Hematopoietic multipotent progenitor cell treated with erythropoietin and hydrocortisone succinate and interleukin-3 and kit ligand, for 15 days (in vitro differentiated cells): ENCODE measurements at places on chromosomes 3 and 15.

DNA sequence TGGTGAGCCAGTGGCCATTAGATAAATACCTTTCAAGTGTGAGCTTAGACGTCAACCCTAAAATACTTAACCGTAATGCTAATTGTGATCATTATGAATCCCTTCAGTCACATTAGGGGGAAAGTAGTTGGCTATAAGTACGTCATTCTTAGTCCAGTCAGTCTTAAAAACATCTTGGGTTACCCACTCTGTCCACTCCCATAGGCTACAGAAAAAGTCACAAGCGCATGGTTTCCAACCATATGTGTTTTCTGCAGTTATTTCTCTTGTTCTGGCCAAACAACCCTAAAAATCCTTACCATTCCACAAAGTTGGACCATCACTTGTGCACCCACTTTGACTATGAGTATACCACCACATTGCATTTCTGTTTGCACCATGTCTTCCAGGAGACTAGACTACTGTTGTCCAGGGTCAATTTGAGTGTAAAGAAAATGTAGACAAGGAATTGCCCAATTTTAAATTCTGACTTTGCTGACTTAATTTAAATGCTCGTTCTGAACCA, 3.3 kb downstream of the RPL15 start:
- DNase-seq = no peak

DNA sequence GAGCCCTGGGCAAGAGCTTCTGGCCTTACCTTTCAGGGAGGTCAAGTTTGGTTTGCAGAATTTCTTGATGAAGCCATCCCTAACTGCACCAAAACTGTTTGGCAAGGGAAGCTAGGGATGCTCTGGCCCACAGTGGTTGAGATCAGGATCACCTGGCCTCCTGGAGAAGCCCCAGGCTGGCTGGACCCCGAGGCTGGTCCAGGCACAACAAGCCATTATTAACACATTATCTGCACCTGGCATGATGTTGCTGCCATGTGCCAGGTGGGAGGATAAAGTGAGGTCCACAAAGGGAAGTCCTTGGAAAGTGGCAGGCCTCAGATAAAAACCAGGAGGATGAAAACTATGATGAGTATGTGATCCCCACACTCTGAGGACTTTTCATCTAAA, 35.9 kb upstream of the DUSP7 start:
- DNase-seq = no peak

DNA sequence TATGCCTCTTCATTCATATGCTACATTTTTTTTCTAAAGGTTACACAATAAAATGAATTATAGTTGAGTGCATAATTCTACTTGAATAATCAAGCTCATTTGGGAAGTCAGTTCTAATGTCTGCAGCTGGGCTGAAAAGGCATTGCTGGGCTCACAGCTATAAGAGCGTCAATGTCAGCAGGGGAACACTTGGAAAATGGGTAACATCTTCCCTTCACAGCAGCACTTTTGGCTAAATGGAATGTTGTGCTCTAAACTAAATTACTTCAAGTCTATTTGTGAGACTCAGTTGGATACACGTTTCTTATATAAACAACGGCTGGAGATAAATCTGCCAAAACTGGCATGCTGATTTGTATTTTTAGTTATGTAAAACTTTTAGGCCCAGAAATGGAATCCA, 357.8 kb downstream of the TBL1XR1 start:
- no peak for DNase-seq

- no peak for DNase-seq
These were observed 132.2 kb downstream of the ATP10A start for GRCh38 chr15:25730918-25731317.

DNA sequence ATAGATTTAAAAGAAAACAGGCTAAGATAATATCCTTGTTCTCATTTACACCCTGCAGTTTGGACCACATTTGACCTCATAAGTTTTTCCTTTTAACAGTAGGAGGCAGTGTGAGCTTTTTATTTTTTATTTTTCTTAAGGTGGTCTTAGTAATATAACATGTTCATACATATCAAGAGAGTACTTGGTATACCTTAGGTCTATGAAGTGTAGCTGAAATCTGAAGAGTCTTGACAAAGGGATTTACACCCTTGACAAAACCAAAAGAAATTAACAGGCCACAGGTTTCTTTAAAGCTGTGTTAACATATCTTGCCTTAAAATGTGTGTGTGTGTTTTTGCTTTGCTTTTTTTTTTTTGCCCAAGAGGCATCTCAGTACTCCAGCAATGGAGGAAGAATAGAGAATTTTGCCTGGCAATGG, 3.2 kb downstream of the RAP2B start:
- peak; percentile 54 for DNase-seq

- no peak for DNase-seq
These were observed 38.7 kb downstream of the ANP32A start for GRCh38 chr15:68781766-68782588.

GRCh38 chr3:126202276-126202675, 21.9 kb upstream of the ALDH1L1 start:
- no peak for DNase-seq

- no peak for DNase-seq
These were observed 41.4 kb downstream of the CRTC3 start for GRCh38 chr15:90571063-90571541.

- DNase-seq = no peak
These were observed 77.3 kb downstream of the NFKBIZ start for GRCh38 chr3:101926594-101927105.

DNA sequence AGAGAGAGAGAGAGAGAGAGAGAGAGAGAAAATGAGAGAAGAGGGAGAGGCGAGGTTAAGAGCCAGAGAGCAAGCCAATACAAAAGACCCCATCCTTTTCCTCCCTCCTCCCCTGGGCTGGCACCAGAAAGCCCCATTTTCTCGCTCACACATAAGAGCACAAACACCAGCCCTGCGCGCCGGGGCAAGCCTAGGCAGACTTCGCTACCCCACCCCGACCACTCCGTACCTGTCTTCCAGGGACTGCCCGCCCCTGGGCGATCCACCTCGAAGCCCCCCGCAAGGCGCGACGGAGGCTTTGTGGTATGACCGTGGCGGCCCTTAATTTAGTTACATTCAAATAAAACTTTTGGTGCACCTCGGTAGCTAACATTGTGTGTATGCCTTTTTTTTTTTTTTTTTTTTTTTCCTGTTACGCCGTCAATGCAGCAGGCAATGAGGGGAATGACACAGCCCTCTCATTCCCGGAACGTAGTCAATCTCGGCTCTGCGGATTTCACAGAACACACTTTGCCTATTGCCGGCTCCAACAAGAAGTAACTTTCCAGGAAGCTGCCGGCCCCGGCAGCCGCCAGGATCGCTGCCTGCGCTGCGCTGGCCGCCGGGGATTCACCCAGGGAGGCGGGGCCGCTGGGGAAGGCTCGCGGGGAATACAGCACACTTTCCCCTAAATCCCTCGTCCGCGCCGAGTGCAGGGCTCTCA, 7.7 kb downstream of the BCL6 start:
- peak; percentile 35 for DNase-seq

GRCh38 chr15:80437334-80437891, 33.2 kb downstream of the ARNT2 start:
- no peak for DNase-seq

- no peak for DNase-seq
These were observed 150.6 kb downstream of the KCNMB2 start for GRCh38 chr3:178686826-178687225.

GRCh38 chr3:154398084-154398967, 31.7 kb downstream of the GPR149 start:
- no peak for DNase-seq

GRCh38 chr3:40310705-40311104, 1.2 kb downstream of the EIF1B start:
- peak; percentile 35 for DNase-seq

DNA sequence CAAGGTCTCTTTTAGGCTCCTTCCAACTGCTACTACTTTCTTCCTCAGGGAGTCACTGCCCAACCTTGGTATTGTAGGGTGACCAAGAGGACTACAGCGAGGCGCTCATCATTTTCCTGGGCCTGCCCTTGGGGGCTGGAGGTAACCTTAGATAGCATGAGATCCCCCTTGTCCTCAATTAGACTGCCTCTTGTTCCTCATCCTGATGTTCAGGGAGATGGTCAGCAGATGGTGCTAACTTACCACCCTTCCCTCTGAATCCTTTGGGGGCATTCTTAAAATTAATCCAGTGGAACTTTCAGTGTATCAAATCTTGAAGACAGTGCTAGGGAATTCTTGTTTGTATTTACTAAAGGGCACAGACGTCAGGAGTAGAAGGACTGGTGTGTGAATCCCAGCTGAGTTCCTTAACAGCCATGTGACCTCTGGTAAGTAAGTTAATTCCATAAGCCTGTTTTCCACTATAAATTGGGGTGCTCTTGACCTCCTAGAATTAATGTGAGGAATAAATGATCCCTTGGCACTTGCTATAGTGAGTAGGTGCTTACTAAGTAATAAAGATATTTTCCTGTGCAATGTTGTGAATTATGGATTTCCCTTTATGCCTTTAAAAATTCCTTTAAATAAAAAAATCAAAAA, 4.1 kb upstream of the CLPX start:
- DNase-seq = peak; percentile 41

DNA sequence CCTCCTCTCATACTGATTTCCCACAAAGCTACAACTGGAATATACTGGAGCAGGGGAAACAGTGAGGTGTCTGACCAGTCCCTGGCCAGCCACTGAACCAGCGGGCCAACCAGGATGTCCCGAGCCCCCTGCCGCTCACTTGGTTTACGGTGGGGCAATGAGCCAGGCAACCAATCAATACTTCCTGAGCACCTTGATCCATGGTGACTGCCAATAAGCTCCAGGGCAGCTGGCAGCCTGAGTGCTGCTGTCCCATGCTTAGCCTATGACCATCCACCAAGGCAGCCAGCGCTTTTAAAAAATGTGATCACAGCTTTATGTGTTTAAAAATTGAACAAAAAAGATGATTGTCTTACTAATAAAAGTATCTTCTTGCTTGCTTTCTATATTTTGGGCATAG, 4.2 kb downstream of the SCN10A start:
- no peak for DNase-seq

GRCh38 chr15:60580650-60581376, 101.9 kb upstream of the ICE2 start:
- no peak for DNase-seq

GRCh38 chr3:2166552-2166951, 67.9 kb downstream of the CNTN4 start:
- no peak for DNase-seq

DNA sequence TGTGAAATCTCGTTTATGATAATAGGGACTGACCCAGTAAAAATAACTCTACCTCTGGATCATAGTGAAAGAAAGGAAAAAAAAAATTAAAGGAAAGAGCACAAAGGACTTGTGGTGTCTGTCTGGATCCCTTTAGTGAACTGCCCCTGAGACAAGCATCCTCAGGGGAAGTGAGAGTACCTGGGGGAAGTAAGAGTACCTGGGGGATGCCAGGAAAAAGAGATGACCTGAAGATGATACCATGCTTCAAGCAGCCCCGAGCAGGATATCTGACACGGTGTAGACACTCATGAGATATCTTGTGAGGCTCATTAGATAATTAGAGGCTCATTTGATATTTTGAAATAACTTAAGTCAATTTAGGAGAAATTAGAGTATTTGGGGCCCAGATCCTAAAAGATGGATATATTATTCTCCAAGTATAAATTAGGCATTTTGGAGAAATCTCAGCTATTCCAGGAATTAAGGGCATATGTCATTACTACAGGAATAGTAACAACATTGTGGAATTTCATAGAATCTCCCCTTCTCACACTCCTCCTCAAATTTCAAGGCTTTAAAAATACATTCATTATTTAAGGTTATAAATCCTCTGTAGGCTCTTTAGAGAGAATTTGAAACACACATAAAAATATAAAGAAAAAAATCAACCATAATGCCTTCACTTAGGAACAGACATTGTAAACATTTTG, 36.3 kb upstream of the PSMD6 start:
- no peak for DNase-seq

DNA sequence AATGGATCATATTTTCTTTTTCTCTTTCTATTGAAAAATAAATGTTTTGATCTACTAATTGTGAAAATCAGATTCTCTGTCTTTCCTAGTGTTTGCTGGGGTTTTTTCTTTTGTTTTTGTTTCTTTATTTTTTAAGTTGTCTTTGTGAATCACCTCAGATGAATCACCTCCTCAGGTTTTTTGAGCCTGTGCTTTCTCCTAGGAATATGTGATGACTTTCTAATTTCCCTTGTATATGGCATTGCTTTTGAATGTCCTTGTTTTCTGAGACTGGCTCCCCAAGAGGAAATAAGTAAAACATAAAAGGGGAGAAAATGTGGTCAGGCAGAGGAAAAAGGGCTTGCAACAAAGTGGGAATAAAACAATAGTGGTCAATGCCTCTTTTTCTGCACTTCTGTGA, 750.0 kb downstream of the ZPLD1 start:
- no peak for DNase-seq

DNA sequence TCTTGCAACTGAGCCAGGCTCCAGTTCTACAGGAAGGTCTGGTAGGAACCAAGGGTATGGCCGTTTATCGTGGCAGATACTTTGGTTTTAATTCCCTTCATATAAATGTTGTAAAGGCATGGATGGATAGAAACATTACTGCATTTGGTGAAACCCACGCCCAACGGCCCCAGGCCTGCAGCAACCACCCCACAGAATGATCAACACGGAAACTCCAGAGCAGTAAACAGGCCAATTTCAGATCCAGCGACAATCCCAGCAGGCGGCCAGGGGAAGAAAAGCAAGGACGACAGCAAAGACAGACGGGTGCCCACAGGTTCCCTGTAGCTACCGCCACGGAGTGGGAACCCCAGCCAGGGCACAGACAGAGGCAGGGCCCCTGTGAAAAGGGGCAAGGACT, 32.6 kb upstream of the PCSK6 start:
- DNase-seq = no peak

DNA sequence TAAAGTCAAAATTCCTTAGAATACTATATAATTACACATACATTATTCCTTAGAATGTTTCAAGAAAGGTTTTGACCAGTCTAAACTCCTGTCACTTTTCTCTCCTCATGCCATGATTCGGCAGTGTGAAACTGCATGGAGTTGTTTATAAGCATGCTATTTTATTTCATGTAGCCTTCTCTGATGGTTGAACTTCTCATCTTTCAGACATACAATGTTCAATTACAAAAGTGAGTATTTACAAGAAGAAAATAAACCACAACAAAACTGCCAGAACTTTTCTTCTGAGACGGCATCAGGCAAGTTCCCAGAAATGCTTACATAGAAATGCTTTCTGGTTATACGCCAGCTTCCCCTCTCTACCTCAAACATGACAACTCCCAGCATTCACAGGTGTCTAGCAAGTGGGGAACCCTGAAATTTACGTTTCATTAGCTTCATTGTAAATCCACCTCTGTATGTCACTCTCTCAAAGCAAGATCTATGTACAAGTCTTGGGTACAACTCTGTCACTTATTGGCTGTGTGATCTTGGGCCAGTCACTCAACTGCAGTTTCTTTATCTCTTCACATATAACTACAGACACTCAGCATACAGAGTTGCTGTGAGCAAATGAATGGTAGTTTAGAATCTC, 42.7 kb downstream of the HDGFL3 start:
- DNase-seq = peak; percentile 13

DNA sequence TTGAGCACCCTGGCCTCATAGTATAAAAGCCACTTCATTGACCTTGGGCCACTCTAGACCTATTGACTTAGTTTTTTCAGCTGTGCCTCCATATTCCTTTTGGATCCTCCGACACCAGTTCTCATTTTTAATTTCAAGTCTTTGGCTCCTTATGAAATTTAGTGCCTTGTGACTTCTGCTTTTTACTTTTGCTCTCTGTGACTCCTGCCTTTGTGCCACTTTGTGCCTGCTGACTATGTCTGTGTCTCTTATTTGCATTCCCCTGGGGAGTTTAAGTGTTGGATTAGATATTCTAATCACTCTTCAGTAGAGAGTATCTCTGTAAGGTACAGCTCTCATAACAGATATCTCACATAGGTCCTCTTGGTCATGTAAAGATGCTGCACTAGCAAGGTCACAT, 39.6 kb upstream of the GPR149 start:
- DNase-seq = no peak
